NCI-H1694 treated with DMSO at 0.1 percent for 48 hours (cell line): ENCODE measurements at places on chromosomes 16 and 17.

DNA sequence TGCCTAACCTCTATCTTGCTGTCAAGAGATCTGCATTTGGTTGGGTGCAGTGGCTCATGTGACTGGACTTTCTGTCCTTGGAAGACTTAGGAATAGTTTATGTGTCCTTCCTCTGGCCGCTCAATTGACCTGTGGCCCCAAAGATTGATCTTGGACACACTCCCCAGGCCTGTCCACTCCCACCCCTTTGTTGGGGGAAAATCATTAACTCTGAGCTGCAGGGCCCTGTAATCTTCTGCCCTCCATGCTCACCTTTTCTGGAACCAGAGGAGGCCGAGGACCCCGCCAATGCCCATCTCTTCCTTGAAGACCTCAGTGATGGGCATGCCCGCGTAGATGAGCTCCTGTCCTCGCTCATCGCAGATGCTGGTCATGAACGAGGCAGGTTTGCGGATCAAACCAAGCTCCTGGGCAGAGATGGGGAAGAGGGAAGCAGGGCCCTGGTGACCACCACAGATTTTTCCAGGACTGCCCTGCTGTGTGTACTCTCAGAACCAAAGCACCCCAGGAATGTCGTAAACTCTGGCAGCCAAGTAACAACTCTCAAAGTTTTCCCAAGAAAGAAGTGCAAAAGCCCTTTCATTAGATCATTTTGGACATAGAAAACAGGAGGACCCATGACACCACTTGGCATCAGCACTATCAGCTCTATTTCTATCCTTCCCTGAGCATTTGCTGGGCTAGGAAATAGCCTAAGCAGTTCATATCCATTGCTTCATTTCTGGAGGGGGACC lies 8.5 kb upstream of the KLHL11 start:
- DNase-seq: no peak

GRCh38 chr17:80637048-80637781 lies 92.6 kb downstream of the RPTOR start:
- DNase-seq: no peak

DNA sequence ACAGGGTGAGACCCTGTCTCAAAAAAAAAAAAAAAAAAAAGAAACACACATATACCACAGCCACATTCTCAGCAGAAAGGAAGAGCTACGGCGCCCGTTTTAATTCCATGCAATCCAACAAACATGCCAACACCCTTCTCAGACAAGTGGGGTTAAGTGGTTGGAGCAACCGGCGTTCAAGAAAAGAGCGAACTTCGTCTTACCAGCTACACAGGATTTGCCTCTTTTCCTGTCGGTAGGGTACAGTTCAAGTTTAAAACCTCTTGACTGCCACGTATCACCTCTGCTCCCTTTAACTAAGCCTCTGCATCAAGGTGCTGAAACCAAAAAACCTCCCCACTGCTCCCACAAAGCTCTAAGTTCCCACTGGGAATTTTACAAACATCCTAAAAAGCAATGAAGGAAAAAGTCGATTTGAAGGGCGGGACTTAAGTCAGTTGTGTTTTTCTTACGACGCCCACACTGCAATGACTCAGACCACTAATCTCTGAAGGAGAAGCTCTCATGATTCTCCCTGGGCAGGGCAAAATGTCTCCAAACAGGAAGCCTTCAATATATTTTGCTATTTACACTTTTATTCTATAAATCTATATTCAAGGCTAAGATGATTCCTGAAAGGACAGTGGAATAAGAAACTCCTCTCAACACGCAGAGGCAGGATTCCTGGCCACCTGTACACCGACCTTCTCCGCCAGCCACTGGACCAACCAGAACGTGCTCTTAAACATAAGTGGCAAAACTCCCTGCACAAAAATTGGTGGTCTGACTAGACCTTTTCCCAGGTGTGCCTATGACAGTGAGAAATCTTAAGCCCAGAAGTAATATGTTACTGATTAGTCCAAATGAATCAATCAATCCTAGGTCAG lies 18.8 kb downstream of the SRP68 start:
- DNase-seq: no peak

DNA sequence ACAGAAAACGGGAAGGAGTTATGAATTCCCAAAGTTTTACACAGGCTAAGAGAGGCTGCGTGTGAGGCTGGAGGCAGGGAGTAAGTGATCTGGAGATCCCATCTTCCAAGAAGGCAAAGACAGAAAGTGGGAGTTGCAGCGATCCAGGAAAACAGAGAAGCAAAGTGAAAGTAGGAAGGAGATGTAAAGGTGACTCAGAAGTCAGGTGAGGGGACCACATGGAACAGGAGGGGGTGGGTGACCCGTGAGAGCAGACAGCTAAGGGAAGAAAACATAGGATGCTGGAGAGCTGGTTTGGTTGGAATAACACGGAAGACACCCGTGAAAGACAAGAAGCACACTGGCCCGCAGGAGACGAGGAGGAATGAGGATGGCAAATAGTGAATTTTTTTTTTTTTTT lies 1.3 kb downstream of the ALOX12 start:
- no peak for DNase-seq

DNA sequence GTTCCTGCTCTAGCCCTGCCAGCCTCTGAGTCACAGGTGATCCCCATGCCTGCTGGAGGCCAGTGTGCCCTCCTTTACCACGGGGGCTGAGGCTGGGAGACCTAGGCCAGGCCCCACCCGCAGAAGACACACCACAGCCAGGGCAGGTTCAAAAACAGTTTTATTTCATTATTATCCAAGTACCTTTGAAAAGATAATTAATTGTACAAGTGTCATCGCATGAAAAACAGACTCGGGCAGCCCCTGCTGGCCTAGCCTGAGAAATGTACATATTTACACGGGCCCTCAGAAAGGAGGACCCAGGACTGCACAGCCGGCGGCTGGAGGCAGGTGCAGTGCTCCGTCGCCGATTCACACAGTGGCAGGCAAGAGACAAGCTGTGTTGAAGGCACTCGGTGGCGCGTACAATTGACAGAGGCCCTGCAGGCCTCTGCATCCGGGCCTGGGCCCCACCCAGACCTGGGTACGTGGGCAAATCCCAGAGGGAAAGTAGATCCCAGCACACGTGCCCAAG lies 4.4 kb downstream of the PDIA2 start:
- DNase-seq: peak; percentile 42

DNA sequence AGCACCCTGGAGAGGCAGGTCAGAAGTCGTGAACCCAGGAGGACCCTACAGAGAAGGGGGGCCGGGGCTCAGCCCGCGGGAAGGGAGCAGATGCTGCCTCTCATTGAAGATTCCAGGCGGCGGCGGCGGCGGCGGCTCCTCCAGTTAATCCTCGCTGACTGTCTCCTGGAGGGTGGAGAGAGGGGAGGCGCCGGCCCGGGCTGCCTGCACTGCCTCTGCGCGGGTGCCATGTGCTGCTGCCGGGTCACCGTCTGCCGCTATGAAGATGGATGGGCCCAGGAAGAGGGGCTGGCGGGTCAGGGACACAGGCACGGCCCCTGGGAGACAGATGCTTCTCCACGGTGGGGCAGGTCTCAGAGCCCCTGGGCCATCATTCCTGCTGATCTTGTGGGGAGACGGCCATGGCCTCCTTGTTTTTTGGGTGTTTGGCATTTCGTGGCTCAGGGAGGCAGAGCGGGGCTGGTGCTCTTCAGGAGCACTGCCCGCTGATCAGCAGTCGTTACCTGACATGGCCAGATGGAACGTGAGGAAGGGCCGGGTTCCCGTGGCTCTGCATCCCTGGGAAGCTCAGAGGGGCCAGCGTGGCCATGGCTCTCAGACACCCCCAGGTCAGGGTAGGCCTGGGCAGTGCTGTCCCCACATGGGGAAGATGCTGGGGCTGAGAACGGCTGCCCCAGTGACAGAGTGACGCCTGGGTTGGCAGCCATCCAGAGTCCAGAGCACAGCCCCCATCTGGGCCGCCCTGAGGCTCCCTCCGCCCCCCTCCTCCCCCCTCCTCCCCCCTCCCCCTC lies 36.1 kb downstream of the GINS2 start:
- DNase-seq: peak; percentile 82

DNA sequence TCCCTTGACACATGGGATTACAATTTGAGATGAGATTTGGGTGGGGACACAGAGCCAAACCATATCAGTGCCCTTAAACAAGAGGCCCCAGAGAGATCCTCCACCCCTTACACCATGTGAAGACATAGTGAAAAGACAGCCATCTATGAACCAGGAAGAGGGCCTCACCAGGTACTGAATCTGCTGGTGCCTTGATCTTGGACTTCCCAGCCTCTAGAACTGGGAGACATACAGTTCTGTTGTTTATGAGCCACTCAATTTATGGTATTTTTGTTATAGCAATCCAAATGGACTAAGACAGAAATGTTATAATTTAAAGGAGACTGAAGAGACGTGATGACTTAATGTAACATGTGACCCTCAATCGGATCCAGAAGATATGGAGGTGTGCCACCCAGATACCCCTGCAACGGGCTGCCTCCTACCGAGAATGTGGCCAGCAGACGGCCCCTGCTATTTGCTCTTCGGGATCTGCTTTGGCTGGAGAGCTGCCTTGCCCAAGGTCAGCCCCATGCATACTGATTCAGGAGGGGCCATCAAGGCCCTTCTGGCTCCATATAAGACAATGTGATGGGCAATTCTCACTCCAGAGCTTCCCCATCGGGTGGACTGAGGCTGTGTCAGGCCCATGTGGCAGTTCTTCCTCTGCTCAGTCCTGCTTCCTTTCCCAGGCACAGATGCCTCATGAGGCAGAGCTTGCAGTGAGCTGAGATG lies 80.6 kb downstream of the NETO2 start:
- DNase-seq: no peak

- no peak for DNase-seq
Measured at GRCh38 chr16:57984443-57985203, 13.7 kb upstream of the CNGB1 start.

GRCh38 chr16:14449790-14450480 lies 180.1 kb downstream of the PARN start:
- no peak for DNase-seq

DNA sequence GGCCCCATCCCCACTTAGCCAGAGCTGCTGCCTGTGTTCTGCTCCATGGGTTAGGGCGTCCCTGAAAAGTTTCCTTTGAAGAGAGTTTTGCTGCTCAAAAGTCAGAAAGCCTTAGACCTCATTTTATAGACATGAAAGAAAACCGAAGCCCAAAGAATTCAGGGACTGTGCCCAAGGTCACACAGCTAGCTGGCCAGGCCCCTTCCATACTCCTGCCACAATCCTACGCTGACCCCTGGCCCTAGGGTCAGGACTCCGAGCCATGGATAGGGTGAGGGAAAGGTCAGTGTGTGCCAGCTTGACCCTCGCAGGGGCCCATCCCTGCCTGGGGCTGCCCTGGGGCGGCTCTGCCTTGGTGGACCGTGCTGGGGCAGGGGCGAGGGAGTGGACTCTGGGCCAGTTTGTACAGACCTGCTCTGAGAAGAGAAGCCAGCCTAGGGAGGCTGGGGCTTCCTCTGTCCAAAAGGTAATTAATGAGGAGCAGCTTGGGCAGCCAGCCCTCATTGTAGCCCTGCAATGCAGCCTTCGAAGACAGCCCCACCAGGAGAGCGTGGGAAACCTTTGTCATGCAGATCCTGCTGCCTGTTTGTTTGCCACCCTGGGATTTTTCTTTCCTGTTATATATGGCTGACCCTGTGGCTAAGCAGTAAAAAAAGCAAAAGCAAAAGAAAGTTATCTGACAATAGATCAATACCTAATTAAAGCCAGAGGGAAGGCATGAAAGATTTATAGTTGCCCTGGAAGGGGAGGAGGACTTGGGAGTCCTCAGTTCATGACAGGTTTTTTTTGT lies 37.4 kb downstream of the RHBDL3 start:
- DNase-seq: no peak

DNA sequence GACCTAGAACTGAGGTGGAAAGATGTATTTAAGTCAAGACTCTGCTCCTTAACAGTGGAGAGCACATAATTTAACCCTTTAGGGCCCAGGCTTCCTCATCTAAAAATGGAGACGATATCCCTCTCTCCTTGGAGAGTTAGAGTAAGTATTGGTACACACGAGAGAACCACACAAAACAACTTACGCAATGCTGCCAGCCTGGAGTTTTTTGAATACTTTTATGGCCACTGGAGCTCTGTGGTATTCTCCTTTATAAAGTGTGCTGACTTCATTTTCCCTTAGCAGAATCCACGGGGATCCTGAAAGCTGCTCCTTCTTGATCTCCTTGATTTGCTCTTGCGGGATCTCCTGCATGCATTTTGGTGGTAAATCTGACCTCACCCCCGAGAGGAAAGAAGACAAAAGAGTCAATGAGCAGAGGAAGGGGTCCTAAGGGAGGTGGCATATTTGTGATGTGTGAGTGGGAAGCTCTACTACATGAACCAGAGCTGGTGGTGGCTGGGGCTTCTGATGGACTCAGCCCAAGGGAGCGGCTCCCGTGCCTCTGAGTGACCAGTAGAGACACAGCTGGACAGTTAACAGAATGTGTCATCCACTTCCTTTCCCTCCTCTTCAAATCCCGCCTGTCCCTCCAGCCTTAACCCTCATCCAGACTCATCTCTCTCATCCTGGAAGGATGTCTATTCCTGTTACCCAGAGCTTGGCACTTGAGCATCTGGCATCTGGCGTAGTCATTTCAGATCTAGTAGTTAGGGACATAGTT lies 9.4 kb downstream of the MLKL start:
- DNase-seq: no peak

DNA sequence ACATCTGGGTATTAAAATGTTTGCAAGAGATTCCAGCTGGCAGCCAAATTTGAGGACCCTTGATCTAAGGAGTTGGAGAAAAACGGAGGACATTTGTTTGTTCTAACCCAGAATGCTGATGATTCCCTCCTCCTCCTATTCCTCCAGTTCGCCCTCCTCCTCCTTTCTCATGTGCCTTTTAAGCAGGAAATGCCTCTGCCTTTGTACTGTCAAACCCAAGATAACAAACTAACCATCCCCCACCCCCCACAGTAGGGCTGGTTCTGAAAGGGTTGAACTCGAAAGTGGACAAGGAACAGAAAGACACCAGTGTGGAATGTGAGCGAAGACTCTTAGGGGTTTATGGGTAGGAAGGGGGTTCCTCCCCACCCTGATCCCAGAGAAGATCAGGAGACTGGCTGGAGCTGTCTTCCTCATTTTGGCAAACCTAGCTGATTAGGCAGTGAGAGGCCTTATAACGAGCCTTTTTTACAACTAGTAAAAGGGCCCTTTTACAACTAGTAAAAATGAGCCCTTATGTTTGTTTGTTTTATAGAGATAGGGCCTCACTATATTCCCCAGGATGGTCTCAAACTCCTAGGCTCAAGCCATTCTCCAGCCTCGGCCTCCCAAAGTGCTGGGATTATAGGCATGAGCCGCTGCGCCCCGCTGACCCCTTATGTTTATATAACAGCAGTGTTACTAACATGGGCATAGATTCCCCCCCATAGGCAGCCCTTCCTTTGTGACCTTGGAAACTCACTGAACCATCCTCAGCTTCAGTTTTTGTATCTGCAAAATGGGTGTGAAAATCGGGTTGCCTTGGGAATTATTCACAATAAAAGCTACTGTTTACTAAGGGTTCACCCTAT lies 975 bp downstream of the CHD9 start:
- DNase-seq: peak; percentile 30

- DNase-seq: no peak
Measured at GRCh38 chr16:2835638-2836493, 5.8 kb downstream of the ZG16B start.
